Central memory CD4-positive, alpha-beta T cell (primary cell): ENCODE measurements at places on chromosomes 5 and 9.

- no peak for DNase-seq
Measured at GRCh38 chr9:16308645-16309044, 561.8 kb downstream of the BNC2 start.

GRCh38 chr5:170143091-170143490 is 37.4 kb downstream of the FOXI1 start:
- no peak for DNase-seq

GRCh38 chr9:112789473-112789872 is 38.9 kb downstream of the SNX30 start:
- no peak for DNase-seq

DNA sequence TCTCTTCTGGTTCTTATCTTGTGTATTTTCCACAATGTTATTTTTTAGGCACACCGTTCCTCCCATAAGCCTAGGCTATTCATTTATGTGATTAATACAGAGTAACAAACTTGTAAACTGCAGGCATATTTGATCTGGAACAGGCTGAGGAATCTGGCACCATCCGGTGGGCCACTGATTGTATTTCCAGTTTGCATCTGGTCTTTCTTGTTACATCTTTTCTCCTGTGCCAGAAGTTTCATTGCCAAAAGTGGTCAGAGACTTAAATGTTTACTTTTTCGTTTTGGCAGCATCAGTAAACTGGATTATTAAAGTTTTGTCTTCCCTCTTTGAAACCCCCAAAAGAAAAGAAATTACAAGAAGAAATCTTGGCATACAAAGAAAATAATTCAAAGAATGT is 17.9 kb upstream of the ZCCHC7 start:
- DNase-seq = no peak

DNA sequence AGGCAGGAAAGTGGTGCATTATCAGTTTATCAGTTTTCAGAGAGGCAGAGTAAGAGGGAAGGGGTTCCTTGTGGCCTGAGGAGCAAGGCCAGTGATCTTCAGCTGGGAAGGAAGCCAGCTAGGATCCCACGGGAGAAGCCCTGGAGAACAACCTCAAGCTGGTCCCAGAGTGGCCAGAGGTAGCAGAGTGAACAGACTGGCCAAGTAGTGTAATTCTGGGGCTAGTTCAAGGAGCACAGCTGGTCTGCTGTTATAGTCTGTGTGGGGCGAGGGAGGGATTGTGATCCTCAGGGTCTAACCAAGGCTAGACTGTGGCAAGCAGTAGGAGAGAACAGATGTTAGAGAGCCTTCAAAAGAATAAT is 164.6 kb downstream of the CARTPT start:
- DNase-seq = no peak

DNA sequence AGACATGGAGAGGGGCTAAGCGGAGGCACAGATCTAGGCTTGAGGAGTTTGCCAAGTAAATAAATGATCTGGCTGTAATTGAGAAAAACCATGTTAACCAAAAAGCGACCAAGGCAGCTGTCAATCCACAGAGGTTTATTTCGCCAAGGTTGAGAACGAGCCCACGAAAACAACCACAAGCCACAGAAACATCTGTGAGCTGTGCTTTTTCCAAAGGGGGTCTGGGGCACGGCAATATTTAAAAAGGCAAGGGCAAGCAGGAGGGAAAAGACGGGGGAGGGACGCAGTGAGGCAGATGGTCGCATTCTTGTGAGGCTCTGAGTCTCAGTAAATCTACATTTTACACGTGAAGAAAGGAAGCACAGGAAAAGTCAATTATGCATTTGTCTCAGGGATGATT is 25.4 kb downstream of the CCT5 start:
- no peak for DNase-seq

GRCh38 chr5:1483856-1484729 is 38.9 kb upstream of the SLC6A3 start:
- DNase-seq = no peak

DNA sequence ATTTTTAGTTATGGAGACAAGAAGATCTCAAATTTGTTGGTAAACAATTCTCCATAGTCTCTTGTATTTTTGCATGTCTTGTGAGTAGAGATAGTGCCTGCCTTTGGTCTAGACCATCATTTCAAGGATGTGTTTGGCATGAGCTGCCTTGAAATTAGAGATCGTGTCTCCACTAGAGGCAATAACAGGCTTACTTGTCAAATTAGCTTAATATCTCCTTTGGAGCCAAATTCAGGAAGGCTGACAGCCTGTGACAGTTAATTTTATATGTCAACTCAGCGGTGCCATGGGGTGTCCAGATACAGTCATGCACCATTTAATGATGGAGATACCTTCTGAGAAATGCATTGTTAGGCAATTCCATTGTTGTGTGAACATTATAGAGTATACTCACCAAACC is 24.8 kb upstream of the PRDM9 start:
- no peak for DNase-seq

DNA sequence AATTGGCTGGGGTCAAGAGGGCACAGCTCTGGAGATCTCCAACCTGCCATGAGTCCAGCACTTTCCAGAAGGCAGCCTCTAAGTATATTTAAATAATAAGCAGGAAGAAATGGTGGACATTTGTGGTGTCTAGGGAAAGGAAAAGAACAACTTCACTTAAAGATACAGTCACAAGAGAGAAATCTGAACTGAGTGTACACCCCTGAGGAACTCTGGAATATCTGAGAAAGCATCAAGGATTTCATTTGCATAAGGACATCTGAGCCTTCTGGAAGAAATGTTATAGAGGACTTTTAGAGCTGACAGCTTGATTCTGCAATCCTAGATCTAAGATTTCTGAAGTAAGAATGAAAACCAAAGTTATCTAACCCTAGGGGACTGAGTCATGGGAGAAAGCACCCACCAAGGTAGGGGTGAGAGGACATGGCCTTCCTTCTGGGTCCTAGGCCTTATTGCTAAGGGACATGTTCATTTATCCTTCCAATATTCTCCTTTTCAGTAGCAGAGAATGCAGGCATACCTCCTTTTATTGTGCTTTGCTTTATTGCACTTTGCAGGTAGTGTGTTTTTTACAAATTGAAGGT is 253.4 kb upstream of the SLC24A2 start:
- DNase-seq = no peak

DNA sequence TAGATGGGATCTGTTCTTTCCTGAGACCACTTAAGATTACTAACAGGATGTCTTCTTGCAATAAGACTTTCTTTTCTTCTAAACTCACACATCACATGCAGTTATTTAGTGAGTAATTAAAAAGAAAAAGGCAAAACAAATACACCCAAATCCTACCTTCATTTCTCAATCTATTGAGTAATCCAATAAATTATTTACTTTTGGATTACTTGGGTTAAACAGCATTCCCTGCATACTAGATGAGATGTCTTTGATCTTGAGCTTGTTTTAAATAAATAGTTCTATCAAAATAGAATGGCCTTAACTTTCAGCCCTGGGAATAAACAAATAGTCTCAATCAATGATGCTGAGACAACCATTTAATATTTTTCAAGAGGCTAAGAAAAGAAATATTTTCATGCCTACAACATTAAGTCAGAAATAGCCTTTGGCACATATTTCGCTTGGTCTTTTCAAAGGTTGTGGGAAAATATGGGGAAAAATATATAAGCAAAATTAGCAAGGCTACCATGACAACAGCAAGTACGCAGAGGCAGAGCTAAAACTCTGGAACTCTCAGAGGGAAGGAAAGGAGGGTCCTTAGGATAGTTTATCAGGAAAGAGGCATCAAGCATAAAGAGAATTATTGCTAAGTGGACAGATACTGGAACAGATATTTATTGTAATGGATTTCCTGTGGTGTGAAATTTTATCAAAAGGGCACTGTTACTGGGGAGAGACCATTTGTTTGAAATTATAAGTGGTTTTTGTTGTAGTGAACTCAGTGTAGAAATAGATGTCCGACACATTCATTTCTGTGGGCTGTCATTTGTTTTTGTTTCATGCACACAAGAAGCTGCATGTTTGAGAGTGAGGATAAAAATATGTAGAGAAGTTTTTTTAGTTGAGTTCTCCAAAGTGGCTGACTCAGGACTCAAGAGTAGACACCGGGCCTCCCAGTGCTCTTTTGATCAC is 70.2 kb upstream of the CDH6 start:
- DNase-seq = no peak

DNA sequence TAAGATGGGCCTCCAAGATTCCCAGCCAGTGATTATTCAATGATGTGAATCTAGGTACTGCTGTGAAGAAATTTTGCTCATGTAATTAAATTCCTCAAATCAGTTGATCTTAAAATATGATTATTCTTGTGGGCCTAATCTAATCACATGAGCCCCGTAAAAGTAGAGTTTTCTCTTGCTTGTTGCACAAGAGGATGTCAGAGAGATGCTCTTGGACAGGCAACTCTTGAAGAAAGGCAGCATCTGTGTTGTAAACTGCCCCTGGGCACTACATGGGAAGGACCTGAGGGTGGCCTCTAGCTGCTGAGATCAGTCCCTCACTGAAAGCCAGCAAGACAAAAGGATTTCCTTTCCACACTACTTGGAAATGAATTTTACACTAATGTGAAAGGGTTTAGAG is 132.9 kb downstream of the TRPM3 start:
- DNase-seq = no peak

DNA sequence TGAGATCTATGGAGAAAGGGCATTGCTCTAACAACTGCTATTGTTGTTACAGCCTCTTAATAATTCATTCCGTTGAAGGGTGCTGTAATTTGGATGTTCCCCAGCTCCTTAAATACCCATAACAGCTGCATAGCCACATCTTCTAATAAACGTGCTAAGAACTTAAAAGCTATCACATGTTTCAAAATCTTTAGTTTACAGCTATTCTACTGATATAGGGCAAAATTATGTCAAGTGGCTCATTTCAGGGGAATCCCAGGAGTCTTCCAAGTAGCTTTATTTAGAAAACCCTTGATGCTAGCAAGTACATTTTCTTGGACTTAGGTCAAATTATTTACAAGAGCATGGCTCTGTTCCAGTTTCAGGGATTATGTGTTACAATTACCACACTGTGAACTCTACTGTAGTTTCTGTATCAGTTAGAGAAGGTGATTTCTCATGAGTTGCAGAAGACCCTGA is 990.4 kb upstream of the ACO1 start:
- no peak for DNase-seq
